ENCODE measurements at places on chromosomes 7 and 10.

DNA sequence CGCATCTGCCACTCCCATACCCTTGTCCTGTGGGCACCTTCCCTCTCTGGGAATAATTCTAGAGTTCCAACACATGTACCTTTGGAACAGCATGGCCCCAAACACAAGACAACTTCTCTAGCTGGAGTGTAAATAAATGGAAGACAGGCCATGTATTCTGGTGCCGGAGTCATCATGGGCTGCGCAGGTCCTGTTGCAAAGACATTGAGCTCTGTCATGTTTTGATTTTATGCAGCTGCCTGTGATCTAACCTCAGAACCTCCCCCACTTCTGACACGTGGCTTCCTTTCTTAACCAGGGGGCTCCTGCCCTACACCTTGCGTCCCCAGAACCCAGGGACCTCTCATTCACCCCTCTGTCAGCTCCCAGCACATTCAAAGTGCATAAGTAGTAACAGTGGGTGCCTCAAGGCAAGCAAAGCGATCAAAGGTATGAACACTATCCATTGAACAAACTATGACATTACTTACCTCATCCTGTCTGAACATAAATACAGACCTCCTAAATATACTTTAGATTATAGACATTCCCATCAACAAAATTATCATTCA, 219.9 kb downstream of the FGFR2 start:
- DNase-seq, result no peak

DNA sequence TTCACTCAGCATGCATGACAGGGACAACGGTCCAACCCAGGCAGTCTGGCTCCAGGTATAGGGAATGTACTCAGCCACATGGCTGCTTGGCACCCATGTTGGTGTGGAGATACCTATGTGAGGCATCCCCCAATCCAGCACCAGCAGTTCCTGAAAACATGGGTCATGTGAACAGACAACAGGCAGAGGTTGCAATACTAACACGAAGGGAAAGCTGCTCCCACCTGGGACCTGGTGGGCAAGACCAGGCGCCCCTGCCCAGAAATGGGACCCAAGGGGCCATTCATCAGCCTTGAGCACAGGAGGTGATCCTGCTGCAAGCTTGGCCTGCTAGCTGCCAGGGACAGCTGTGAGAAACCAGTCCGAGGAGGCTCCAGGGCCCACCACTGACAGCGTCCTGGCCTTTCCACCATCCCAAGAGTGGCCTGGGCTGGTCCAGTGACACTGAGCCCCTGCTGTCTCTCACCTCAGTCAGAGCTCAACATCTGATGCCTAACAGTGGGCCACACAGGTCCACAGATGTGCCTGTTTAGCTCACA, 142.3 kb downstream of the ARHGAP22 start:
- no peak for DNase-seq

- DNase-seq, result no peak
Measured at GRCh38 chr7:157279741-157280215, 57.0 kb upstream of the DNAJB6 start.

DNA sequence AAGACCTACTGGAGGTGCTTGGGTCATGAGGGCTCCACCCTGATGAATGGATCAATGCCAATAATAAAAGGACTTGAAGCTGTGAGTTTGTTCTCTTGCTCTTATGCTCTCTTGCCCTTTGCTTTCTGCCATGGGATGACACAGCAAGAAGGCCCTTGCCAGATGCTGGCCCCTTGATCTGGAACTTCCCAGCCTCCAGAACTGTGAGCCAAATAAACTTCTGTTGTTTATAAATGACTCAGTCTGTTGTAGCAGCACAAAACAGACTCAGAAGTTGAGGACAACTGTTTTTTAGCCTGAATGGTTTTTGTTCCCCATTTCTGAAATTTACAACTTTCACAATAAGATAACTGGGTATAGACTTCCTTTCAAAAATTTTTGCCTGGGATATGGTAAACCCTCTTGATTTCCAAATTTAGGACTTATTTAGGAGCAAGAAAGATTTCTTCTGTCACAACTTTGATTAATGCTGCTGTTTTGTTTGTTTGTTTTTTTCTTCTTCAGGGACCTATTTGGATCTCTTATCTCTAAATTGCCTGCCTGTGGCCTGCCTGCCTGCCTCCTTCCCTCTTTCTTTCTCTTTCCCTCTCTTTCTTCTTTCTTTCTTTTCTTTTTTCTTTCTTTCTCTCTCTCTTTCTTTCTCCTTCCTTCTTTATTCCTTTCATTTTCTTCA, 12.1 kb downstream of the ENTPD1 start:
- DNase-seq, result no peak

DNA sequence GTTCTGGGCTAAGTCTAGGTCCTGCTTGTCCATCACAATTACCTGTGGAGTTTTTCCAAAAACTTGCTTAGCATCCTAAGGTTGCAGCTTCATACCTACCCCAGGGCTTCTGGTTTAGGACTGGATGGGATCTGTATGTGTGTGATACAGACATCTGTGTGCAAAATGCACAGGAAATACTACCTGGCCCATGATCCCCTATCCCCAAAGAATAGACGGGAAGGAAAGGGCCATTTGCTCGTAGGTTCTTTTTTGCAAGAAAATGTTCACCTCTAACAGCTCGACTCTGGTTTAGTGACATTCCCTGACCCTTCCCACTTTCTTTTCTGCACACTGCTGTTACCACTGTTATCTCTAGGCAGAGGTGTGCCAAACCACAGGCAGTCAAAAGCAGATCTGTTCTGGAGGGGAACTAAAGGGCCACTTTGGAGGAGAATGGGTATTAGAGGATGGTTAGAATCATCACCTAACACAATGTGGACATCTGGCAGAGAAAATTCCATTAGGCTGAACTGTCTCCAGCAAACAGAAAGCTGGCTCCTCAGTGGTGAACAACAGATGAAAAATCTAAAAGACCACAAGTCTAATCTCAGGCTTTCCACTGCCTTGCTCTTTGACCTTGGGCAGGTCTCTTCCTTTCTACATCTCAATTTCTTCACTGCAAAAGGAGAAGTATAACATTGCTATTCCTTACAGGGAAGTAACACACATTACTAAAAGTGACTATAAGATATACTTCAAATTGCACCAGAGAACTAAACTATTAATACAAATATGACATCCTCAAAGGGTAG, 107.4 kb downstream of the UBE2H start:
- DNase-seq, result no peak

DNA sequence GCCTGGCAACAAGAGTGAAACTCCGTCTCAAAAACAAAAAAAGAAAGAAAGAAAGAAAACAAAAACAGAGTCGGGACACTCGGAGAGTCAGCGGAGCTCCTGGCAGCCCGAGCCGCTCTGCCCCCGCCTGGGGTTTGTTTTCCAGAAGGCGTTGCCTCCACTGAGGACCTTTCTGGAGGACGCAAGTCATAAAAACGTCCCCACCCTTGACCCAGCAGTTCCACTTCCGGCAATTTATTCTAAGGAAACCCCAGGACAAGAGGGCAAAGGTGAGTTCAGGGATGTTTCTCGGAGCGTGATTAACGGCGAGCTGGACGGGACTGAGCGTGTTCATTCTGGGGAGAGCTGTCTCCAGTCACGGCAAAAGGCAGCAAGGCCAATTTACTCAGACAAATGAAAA, 27.0 kb upstream of the SUN1 start:
- DNase-seq, result no peak

DNA sequence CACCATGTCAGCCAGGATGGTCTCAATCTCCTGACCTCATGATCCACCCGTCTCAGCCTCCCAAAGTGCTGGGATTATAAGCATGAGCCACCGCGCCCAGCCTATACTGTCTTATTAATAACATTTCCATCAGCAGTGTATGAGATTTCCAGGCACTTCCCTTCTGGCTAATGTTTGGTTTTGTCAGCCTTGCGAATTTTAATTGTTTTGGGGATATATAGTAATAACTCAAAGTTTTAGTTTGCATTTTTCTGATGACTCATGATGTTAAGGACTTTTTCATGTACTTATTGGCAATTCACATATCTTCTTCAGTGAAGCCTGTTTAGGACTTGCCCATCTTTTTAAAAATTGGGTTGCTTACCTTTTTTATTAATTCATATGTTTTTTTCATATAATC, 76.0 kb downstream of the TMEM270 start:
- no peak for DNase-seq

- no peak for DNase-seq
Measured at GRCh38 chr10:20093600-20093999, 277.4 kb downstream of the PLXDC2 start.

DNA sequence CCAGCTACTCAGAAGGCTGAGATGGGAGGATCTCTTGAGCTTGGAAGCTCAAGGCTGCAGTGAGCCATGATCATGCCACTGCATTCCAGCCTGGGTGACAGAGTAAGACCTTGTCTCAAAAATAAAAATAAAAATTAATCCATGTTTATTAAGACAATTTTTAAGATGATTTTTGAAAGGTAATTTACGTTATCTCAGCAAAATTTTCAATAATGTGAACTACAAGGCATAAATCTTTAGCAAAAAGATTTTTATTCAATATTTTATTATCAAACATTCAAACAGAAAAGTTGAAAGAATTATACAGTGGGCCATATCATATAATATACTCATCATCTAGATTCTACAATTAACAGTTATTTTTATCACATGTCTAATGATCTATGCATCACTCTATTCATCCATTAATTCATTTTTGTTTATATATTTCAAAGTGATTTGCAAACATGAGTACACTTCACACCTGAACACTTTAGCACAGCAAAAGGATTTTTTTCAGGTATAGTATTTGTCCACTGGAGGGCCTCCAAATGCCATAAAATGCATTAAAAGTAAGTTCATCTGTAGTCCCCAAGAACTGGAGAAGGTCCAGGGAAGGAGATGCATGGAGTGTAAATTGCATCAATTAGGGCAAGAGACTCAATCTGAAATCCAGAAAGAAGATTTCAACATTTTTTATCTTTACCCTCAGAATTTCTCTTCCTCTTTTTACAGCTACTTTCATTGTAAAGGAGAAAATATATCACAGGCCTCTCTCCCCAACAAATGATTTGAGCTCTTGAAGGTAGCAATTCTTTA, 38.6 kb upstream of the RSBN1L start:
- no peak for DNase-seq

- peak; percentile 45 for DNase-seq
Measured at GRCh38 chr7:351681-352480, 61.9 kb downstream of the FOXL3 start.
